ENCODE measurements at places on chromosomes 3 and 15. TPM values are rescaled to one million over a fixed set of nuclear protein-coding genes. Genes with fewer than 3 reads are reported as not detected.

DNA sequence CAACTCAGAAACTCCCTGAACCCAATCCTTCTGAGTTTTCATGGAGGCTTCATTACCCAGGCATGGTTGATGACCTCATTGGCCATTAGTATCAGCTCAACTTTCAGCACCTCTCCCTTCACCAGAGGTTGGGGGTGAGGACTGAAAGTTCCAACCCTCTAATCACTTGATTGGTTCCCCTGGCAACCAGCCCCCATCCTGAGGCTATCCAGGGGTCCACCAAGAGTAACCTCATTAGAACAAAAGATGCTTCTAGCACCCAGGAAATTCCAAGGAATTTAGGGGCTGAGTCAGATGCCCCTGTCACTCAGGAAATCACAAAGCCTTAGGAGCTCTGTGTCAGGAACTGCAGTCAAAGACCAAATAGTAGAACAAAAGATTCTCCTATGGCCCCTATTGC is 43.8 kb downstream of the ADAMTSL3 start:
- DNase-seq = no peak

- DNase-seq = no peak
These were observed 392.6 kb upstream of the TPM1 start for GRCh38 chr15:62649793-62650420.

DNA sequence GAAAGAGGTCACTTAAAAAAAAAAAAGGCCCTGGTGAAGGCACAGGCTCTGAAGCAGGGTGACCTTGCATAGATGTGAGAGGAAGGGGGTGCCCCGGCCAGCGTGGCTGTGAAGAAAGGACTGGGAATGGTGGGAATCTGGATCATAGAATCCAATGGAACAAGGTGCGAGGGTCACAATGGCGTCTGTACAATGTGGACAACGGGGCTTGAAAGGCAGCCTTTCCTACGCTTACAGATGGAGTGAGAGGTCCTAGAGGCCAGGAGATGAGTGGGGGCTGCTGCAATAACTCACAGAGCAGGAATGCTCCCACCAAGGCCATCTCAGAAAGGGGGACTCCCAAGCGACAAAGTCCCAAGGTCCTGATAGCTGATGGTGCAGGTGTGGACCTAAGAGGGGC is 162.2 kb downstream of the ATP10A start:
- DNase-seq = no peak

GRCh38 chr3:99753268-99753975 is 64.2 kb upstream of the CMSS1 start:
- peak; percentile 41 for DNase-seq

DNA sequence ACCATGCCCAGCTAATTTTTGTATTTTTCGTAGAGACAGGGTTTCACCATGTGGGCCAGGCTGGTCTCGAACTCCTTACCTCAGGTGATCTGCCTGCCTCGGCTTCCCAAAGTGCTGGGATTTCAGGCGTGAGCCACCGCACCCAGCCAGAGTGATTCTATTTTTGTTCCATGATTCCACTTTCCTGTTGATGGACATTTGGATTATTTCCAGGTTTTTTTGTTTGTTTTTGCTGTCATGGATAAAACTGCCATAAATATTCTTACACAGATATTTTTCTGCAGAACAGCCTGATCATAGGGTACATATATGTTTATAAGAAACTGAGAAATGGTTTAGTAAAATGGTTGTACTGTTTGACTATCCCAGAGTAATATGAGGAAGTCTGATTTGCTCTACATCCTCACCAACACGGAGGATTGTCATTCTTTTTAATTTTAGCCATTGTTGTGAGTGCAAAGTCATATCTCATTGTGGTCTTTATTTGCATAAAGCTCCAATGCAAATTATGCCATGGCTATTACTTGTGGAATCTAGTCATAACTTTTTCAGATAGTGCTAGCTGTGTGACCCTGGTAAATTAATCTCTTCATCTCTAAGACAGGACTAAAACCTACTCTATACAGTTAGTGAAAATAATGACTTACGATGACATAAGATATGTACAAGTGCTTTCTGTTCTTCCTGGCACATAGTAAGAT is 42.7 kb downstream of the MAP6D1 start:
- no peak for DNase-seq

- DNase-seq = no peak
These were observed 52.2 kb upstream of the ACTC1 start for GRCh38 chr15:34847598-34847997.

GRCh38 chr3:143002083-143002712 is 828 bp downstream of the U2SURP start:
- no peak for DNase-seq

The UROC1 gene
- 0.04 TPM for polyA plus RNA-seq

The ARPIN gene
- polyA plus RNA-seq = 28.5 TPM

- DNase-seq = no peak
These were observed 856.5 kb upstream of the ARPP21 start for GRCh38 chr3:34782871-34783270.

- DNase-seq = no peak
These were observed 26.8 kb downstream of the MEGF11 start for GRCh38 chr15:66226736-66227135.

DNA sequence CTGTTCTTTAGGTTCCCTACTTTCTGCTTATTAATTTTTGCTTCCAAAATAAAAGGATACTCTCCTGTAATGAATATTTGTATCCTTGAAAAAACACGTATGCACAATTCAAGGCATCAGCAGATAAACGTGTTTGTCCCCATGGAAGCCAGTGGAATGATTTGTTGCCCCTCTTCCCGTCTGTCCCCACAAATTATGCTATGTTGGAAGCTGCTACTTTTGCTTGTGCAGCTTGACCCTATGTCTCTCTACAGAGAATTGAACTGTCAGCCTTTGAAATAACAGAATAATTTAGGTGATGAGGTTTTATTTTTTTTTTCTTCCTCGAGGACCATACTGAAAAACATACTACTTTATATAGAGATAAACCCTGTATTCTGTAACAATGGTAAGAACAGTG is 401.5 kb upstream of the GOLIM4 start:
- DNase-seq = peak; percentile 2

The SH3GL3 gene
- 11.3 TPM for polyA plus RNA-seq

- no peak for DNase-seq
These were observed 30.2 kb upstream of the AMOTL2 start for GRCh38 chr3:134404366-134404885.

The SLC9C1 gene
- 0.80 TPM for polyA plus RNA-seq
